Activated gamma-delta T cell treated with anti-CD3 and anti-CD28 coated beads, Interleukin-2, amount 50 U/mL, for 16 hours (primary cell): ENCODE measurements at places on chromosomes 6 and 20.

DNA sequence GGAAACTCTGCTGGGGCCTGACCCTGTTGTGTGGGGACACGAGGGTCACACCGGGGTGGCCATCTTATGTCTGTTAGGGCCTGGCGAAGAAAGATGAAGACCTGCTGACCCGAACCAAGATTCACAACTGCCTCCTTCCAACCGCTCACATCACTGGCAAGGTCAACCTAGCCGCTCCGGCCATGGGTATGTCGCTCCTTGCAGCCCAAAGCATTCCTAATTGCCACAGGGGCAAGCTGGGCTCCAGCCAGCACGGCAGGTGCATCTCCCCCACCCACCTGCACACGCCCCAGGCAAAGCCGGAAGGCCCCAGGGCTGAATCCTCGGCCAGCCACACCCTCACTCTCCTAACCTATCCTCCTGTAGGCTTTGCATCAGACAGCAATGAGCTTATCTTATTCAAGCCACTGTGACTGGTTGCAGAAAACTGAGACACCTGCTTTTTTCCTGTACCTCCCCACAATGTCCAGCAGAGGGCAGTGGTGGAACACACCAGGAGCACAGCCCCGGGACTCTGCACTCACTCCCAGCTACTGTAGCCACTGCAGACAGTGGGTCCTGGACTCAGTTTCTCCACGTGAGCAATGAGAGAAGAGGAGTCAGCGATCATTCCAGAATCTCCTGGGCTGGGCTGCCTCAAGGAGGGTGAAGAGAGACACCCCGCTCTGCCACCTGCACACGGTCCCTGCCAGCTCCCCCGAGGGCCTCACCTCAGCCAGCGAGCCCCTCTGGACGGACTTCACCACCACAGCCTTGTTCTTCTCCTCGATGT lies 170.2 kb downstream of the PREX1 start:
- peak; percentile 33 for DNase-seq

- DNase-seq = no peak
These were observed 42.8 kb downstream of the CTCFL start for GRCh38 chr20:57482148-57482547.

GRCh38 chr6:18680842-18681241 lies 293.7 kb downstream of the RNF144B start:
- DNase-seq = no peak

DNA sequence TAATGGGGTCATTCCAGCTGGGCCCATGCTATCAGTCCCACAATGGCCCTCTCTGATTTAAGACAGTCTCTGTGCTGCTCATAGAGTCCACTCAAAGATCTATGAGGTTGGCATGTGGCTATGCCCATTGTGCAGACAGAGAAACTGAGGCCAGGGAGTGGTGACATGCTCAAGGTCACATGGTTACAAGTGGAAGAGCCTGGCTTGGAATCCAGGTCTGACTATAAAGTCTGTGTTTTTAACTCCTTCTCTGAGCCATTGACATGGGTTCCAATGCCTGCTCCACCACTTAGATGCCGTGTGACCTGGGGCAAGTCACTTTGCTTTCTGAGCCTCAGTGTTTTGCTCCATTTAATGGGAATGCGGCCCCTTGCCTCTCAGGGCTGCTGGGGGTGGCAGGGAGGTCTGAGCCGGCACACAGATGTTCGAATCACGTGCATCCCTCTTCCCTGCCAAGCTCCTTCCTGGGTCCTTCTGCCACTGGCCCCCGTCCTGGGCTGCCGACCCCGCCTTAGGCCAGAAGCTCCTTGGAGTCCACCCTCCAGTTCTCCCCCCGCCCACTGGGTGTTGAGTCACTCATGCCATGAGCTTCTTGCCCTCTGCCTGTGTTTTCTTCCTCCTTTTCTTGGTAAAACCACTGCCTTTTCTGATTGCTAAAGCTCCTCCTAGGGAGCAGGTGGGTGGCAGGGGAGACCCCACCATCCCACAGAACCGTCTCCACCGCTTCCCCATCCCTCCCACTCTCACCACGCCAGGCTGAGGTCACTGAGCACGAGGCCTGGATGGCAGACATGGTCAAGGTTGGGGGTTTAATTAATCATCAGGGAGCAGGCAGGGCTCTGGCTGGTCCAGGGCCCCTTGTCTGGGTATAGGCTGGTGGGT lies 35.7 kb downstream of the CEBPB start:
- no peak for DNase-seq

- DNase-seq = no peak
These were observed 4.6 kb downstream of the PPDPF start for GRCh38 chr20:63525185-63525584.

DNA sequence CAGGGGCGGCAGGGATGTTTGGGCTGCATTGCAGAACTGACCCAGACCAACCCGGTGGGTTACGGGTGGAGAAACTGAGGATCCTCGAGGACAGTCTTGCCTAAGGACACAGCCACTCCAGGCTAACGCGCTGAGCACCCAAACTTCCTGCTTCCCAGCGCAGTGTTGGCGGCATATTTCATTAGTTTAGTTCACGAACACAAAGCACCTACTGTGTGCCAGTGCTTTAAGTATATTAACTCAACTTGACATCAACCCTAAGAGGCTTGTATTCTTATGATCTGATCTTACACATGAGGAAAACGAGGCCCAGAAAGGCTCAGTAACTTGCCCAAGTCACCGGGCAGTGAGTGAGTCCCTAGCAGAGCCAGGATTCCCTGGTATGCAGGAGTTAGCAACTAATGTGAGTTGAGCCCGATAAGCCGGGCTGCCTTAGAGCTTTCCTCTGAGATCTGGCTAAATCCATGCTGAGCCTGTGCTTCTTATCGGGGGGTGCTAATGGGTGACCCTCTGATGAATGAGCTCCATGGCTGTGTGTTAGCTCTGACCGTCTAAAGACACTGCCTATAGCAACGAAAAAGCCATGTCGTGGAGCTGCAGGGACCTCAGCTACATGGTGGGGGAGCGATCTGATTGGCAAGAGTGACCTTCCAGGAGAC lies 92.7 kb downstream of the CD40 start:
- DNase-seq = no peak

DNA sequence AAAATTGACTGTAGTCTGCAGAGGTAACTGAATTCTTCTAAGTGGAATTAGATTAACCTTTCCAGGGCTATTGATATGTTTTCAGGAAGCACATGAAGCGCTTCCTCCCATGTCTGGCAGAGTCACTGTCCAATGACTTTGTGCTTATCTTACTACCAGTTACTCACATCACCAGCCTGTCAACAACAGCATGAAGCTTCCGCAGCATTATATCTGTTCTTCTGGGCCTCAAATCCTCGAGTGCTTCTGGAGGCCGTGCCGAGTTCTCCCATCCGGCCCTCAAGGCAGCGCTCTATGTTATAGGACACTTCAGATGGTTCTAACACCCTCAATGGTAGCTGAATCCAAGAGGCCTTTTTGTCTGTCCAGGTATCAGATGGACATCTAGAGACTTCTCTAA lies 33.2 kb downstream of the PSMG4 start:
- no peak for DNase-seq

DNA sequence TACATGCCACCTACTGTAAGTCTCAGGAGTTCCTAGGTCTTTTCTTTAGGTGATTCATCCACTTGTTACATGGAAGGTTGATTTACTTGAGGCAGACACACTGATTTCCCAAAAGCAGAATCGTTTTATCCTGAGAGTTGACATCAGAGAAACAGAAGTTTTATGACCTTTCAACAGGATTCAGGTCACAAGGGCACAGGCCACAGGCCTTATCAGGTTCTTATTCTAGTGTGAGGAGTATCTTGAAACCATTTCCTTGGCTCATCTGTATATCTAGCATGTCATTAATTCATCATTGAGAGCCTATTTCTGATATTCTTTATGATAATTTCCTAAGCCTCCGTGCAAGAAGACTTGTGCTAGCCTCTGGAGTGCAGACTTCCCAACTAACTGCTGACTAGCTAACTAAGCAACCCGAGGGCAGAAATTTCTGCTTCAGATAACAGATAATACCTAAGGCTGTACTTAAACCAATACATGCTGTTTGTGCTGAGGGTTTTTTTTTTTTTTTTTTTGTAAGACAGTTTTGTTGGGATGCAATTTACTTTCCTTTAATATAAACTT lies 44.9 kb upstream of the RFPL4B start:
- DNase-seq = no peak

GRCh38 chr6:3841066-3841454 lies 8.1 kb upstream of the FAM50B start:
- DNase-seq = no peak

DNA sequence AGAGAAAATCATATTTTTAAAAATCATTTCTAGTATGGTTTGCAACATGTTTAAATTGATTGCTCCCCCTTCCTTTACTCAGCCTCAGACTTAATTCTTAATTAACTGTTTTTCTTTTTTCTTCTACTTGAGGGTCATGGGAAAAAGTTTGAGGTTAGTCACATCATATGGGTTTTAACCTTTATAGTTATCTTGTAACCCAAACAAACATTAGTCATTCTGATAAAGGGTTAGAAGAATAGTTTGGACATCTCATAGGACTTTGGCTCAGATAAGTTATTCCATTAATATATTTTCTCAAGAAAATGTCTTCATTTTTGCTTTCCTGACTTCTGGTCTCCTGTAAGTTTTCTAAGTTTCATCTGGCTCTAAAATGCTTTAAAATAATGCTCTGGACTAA lies 34.5 kb upstream of the TSPYL1 start:
- DNase-seq = no peak

DNA sequence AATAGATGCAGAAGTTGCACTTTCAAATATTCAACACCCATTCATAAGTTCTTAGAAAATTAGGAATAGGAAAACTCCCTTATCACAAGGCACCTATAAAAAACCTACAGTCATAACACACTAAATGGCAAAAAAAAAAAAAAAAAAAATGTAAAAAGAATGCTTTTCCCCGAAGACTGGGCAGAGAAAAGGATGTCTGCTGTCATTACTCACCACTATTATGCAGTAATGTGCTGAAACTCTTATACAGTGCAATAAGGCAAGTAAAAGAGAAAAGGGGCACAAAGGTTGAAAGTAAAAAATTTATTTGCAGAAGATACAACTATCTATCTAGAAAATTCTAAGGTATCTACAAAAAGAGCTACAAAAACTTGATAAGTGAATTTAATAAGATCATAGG lies 607.8 kb upstream of the ARID1B start:
- DNase-seq = no peak

DNA sequence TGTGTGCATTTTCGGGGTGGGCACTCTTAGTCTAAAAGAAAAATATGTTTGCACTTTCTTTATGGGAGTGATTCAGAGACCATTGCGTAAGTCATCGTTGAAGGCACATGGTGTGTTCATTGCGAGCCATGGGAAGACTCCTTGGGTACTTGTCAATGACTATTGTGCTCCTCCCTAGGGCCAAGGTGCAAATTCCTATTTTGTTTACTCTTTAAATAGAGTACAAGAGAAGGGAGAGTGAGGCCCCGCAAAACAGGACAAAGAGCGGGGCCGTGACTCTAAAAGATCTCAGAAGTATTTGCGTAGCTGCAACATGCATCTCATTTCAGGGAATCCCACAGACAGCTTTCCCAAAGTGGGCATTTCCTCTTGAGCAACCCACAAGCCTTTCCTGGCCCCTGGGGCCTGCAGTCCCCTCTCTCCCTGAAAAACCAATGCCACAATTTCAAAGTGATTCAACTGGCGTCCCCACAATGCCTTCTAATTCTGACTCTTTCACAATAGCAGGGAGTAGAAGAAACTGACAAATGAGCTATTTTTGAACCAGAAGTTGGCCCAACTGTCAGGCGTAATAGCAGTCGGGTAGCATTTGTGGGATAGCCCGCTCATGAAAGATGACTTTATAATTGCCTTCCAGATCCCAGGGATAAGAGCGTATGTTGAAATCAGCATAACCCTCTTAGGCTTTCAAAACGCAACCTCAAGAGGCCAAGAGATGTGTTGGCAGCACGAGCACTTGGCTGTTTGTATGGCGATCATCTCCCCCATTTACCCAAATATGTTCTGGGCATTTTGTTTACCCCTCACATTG lies 277.9 kb upstream of the BMP2 start:
- DNase-seq = no peak

- DNase-seq = no peak
These were observed 437.4 kb upstream of the JAG1 start for GRCh38 chr20:11111191-11111590.

- no peak for DNase-seq
These were observed 175.5 kb downstream of the TFAP2B start for GRCh38 chr6:50993941-50994720.

- DNase-seq = peak; percentile 40
These were observed 216.2 kb downstream of the NFATC2 start for GRCh38 chr20:51326201-51326819.

DNA sequence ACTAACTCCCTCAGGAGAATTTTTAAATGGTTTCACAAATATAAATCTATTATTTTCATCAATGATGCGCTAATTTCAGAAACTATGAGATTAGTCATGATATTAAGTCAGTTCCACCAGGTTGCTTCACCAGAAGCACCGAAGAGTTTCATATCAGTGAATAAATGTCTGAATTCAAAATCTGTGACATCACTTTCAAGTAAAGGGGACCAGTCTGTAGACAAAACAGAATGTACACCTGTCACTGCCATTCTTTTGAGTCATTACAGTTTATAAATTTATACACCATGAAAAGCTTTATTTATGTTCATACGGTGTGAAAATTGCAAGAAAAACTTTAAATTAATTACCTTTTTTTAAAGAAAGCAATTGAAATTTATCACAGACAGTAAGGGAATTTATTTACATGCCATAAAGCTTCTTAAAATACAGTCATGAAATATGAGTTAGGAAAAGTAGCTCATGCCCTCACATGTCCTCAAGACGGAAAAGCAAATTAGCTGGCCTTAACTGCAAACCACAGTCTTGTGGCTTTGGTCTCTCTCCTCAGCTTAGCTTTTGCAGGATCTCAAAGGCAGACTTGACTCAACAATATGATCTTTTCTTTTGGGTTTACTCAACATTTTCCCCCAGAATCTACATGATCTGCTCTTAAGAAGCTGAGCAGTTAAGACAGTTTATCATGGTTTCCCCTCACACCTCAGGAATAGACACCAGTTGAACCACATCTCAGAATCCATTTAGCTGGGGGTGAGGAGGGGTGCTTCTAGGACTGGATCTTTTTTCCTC lies 177.7 kb upstream of the MCHR2 start:
- no peak for DNase-seq

GRCh38 chr6:116287689-116288282 lies 8.1 kb upstream of the TSPYL1 start:
- DNase-seq = no peak

DNA sequence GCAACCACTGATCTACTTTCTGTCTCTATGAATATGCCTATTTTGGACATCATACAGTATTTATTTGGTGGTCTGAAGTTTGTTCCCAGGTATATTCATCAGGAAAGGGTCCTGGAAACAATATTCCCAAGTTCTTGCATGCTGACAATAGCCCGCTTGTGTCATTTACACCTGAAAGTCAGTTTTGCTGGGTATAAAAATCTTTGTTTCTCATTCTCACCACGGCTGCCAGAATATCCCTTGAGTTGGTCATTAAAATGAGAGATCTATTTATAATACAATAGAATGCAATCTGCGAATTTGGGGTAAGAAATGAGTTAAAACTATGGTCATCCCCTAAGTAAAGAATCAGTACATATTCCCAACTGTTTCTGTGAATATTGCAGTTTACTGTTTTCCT lies 79.0 kb downstream of the MAN1A1 start:
- no peak for DNase-seq

GRCh38 chr6:22965889-22966288 lies 396.5 kb downstream of the HDGFL1 start:
- DNase-seq = no peak
